ENCODE measurements at places on chromosomes 11 and 22.

DNA sequence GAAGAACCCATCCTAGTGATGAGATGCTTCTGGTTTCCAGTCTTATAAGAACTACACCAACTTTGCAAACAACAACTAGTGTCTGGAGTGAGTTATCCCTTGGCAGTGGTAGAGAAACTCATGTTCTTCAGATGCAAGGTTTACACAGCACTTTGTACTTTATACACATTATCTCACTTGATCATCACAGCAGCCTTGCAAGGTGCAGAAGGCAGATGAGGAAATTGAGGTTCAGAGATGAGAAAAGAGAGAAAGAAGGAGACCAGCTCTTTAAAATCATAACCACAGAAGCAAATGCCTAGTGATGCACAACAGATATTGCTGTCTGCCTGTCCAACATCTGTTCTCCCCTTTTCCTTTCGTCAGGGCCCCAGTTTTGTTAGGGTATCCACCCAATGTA lies 16.7 kb upstream of the CD44 start:
- ATAC-seq, result no peak

DNA sequence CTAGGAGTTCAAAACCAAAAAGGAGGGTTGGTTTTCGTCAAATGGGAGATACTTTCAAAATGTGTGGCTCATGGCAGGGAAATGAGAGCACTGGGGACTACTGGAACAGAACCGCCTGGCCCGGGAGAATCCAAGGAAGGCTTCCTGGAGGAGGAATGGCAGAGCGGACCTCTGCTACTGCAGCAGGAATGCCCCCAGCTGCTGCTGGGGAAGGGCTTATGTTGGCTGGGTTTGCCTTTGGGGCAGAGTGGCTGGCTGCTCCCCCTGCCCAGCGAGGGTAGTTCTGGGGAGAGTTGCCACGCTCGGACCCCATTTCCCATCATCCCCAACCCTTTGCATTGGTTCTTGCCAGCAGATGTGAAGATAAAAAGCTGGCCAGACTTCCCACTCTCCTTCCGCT lies 10.6 kb upstream of the APOBEC3A start:
- ATAC-seq, result no peak

- no peak for ATAC-seq
Observed at GRCh38 chr22:27627444-27627833, 174.1 kb downstream of the MN1 start.

DNA sequence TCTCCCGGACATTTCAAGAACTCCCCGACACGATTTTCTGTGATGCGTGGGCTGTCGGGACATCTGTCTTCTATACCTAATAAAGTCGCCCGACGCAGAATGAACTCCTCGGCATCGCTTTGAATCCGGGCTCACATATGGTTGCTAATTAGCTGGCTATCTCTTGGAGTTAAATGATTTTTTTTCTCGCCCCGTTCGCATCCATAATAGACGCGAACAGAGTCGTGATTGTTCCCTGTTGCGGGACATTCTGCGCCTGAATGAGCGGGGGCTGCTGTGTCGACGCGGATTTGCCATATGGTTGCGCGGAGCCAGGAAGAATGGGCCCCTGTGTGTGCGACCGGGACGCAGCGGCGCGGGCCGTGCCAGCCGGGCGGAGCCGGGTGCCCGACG lies 16.4 kb downstream of the CDKN1C start:
- ATAC-seq, result no peak

- ATAC-seq, result peak; percentile 85
Observed at GRCh38 chr11:119584193-119585042, 144.6 kb downstream of the NECTIN1 start.

- ATAC-seq, result no peak
Observed at GRCh38 chr11:131662993-131663392, 292.6 kb downstream of the NTM start.

DNA sequence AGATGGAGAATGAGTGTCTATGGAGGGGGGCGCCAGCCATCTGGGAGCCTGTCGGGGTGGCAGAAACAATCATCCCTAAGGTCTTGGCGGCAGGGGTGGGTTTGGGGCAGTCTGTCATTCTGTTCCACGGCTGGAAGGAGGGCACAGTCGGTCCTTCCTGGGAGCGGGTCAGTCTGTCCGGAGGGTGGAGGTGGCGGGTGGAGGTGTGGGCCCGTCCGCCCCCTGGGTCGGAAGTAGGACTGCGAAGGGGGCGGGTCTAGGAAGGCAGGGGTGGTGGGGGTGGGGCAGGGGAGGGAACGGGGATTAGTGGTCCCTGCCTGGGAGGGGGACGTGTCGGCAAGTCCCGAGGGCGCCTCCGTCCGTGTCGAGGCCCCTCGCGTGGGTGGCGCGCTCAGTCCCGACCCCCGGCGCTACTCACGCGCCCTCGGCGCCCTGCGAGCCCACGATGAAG lies 461 bp downstream of the TBC1D10A start:
- peak; percentile 44 for ATAC-seq

DNA sequence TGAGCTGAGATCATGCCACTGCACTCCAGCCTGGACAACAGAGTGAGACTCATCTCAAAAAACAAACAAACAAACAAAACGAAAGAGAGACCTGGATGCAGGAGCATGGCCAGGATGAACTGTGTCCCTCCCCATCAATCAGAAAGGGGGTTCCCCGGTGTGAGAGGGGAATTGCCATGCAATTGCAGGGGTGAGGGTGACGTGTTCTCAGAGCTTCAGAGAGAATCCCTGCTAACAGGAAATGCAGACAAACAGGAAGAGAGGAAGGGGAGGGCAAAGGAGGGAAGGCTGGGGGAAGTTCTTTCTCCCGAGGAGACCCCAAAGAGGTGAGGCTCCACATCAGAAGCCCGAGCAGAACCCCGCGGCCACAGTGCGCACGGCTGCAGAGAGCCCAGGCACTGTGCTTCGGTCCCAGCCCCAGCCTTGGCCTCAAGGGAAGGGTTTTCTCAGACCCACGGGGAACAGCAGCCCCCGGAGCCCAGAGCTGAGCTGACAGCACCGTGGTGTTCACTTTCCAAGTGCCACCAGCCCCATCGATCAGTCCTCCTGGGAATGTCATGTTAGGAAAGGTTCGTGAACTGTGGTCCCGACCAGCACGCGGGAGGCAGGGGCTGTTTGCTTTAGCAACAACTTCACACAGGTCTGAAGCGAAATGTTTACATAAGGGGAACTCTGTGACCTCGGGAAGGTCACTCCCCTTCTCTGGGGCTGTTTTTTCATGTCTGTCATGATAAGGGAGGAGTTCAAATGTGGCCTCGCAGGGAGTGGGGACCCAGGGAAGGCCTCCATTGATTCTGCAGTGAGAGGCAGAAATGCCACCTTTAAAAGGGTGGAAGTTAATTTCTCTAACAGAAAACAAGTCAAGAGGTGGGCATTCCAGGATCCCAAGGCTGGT lies 108.0 kb upstream of the ANO1 start:
- ATAC-seq, result no peak

DNA sequence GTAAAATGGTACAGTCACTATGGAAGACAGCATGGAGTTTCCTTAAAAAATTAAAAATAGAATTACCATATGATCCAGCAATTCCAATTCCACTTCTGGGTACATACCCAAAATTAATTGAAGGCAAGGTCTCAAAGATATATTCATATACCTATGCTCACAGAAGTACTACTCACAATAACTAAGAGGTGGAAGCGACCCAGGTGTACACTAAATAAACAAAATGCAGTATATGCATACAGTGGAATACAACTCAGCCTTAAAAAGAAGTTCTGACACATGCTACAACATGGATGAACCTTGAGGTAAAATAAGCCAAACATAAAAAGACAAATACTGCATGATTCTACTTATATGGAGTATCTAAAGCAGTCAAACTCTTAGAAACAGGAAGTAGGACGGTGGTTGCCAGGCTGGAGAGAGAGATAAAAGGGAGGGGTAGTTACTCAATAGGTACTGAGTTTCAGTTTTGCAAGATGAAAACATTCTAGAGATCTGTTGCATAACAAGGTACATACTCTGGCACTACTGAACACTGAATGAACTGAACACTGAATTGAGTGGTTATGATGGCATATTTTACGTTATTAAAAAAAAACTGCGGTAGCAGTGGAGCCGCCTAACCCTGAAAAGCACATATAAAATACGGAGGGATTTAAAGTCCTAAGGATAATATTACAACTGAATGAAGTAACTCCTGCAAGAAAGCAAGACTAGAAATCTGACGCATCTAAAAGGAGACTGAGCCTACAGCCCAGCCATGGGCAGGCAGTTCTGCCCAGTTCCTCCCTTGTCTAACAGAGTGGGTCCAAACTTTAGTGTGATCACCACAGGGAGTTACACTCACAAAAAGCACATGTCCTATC lies 12.8 kb downstream of the DGCR2 start:
- ATAC-seq, result no peak

DNA sequence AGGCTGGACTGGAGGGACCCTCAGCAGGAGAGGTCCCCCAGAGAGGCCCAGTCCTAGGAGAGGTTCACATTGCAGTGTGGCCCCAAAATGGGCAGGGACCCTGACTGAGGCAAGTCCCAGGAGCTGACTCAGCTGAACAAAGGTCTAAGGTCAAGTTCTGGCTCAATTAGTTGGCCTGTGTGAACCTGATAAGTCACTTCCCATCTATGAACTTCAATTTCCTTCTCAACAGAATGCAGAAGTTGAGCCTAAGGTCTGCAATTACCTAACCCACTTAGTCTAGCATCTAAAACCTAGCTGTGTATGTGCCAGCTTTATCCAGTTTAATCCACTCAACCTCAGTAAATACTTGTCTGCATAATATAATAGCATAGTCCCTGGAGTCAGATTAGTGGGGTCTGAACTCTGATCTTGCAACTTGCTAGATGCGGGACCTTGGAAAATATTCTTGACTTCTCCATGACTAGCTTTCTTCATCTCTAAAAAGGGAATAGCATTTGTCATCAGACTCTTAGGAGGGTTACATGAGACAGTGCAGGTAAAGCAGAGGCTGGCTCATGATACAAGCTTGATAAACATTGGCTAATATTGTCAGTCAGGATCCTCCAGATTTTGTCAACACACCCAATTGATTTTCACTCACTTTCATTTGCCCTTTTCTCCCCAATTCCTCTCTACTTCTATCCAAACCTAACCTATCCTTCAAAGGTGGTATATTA lies 465.5 kb downstream of the INSC start:
- ATAC-seq, result no peak

- ATAC-seq, result peak; percentile 2
Observed at GRCh38 chr22:26658161-26658560, 773 bp downstream of the MIAT start.

DNA sequence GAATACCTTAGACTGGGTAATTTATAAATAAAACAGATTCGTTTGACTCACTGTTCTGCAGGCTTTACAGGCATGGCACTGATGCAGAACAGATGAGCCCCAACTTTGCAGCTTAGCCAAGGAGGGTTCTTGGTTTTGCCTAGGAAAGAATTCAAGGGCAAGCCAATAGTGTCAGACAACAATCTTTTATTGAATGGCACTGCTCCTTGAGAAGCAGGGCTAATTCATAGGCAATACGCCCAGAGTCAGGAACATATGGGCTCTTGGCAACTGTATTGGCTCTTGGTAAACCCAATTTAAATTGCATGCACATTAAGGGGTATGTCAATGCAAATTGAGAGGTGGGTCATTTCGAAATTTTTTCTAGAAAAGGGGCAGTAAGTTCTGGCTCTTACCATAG lies 87.9 kb downstream of the RAB38 start:
- no peak for ATAC-seq

GRCh38 chr22:42887523-42888507 lies 30.7 kb upstream of the ARFGAP3 start:
- no peak for ATAC-seq

- no peak for ATAC-seq
Observed at GRCh38 chr11:10568486-10568941, at the start of gene LYVE1. LYVE1 (minus strand) TSS chr11:10568665; CDS start chr11:10568532, 133 bp downstream.

DNA sequence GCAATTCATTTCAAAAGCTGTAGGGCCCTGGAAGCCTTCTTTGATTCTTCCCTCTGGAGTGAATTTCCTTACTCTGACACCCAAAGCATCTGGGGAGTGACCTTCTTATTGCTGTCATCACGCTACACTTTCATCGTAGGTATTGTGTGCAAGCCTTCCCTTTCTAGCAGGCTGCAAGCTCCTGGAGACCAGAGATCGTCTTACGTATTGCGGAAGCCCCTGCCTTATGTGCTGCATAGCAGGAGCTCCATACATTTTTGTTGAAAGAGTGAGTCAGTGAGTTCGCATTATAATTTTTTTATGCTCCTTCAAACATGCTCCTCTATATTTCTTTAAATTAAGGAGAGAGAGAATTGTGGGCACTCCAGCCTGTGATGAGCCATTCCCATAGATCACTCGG lies 21.2 kb upstream of the TMEM218 start:
- ATAC-seq, result no peak

DNA sequence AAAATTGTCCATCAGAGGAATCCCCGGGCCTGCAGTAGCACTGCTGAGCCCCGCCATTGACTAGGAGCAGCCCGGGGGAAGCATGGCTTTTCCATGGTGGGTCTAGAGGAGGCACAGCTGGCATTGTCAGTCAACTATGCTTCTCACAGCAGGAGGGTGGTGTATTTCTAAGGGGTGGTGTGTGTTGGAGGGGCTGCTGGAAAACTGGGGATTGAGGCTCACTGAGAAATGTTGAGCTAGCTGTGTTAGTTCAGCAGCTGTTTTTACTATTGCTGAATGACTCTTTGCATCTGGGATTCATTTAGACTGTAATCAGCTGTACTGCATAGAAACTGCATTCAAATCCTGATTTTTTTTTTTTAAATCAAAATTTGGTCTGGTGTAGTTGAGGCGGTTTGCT lies 5.6 kb downstream of the DDX10 start:
- no peak for ATAC-seq

DNA sequence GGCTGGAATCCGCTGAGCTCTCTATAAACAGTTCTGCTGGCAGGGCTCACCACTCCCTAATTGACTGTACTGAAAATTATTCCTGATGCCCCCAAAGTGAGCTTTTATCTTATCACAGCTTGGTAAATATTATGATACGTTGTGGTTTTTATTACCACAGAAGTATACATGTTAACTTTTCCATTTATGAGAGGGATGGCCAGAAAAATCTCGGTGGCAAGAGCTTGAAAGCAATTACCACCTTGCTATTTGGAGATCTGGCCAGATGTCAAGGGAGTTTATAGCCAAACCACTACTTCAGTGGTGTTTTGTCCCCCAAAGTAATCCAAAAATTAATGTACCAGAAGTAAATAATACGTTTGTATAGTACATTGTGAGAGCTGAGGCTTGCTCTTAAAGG lies 75.4 kb upstream of the RCN1 start:
- no peak for ATAC-seq

DNA sequence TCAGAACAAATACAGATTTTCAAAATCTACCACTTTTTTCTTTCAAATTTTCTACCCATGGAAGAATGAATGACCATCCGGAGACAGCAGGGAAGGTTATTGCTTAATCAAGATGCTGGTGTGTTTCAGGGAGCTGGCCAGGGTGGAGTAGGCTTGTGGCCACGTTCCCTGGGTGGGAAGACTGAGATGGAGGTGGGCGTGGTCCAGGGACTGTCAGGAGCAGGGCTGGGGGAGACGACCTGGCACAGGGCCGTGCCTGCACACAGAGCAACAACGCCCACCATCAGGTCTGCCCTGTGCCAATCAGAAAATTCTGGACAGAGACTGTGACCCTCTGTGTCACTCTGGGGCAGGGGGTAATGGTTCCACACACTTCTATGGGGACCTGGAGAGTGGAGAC lies 7.1 kb upstream of the APOBEC3H start:
- no peak for ATAC-seq
